ENCODE measurements at places on chromosomes 16 and 17. TPM values are rescaled to one million over a fixed set of nuclear protein-coding genes. Genes with fewer than 3 reads are reported as not detected.

Gene ERAL1
- total RNA-seq: 48.5 TPM

Gene NPW
- 2.0 TPM for total RNA-seq

Gene COX6A2
- not detected for total RNA-seq

Gene KRTAP4-9
- total RNA-seq: not detected

Gene ZNF469
- total RNA-seq: 0.24 TPM

- DNase-seq: no peak
- peaks cover 28% of the 10 kb centered on the region for H3K27me3 ChIP-seq
- no peaks in the 10 kb centered on the region for H3K36me3 ChIP-seq
- no peaks in the 10 kb centered on the region for H3K4me1 ChIP-seq
- no peak overlapping the region for H3K4me3 ChIP-seq
These were observed 233.5 kb downstream of the RBFOX3 start for GRCh38 chr17:79377230-79377786.

DNA sequence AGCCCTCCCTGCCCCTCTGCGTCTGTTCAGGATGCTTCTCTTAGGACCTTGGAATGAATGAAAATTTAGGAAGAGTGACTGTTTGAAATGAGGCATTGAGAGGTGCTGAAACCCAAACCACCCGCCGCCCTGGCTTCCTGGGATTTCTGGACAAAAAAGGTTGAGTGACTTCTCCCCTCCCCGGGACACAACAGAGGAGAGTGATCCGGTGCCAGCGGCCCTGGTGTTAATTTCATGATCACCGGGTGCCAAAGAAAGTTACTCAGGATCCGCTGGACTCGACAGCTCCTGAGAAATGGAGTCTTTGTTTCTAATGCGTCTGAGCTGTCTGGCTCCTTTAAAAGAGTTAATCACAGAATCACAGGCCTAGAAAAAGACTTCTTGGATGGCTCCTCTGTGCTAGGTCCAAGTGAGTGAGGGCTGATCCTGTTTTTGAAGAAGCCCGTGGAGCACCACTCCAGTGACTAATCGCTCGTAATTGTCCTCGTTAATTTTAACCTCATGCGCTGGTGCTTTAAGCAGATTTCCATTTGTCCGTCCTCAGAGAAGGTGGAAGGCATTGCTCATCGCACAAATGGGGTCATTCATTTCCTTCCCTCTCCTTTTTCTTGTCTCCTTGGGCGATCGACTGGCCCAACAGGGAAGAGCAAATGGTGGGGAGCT lies 144.4 kb upstream of the ZFHX3 start:
- no peak overlapping the region for H3K4me3 ChIP-seq
- H3K27ac ChIP-seq: no peak overlapping the region
- DNase-seq: no peak
- H3K27me3 ChIP-seq: no peaks in the 10 kb centered on the region
- H3K4me1 ChIP-seq: no peaks in the 10 kb centered on the region

DNA sequence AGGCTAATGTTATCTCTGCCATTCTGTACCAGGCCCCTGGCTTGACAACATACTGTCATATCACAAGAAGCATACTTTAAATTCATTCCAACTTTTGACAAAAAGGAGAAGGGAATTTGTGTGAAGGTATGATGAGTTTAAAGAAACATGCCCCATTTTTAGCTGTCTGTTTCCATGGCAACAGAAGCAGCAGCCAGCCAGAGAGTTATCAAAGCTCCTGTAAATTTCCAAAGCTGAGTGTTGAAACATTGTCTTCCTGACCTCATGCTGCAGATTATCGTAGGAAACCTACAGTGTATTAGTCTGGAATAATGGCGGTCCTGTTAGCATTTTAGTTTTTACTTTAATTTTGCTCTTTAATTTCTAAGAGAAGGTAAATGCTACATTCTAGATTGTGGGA lies 124.9 kb downstream of the MRTFB start:
- H3K27ac ChIP-seq: no peak overlapping the region
- no peaks in the 10 kb centered on the region for H3K27me3 ChIP-seq
- no peak overlapping the region for H3K4me3 ChIP-seq
- H3K4me1 ChIP-seq: peaks cover 21% of the 10 kb centered on the region
- H3K36me3 ChIP-seq: peaks cover 1% of the 10 kb centered on the region

GRCh38 chr16:56874800-56875199 lies 9.8 kb downstream of the SLC12A3 start:
- DNase-seq: no peak
- H3K4me3 ChIP-seq: no peak overlapping the region
- no peaks in the 10 kb centered on the region for H3K4me1 ChIP-seq
- H3K27ac ChIP-seq: no peak overlapping the region
- H3K36me3 ChIP-seq: no peaks in the 10 kb centered on the region

DNA sequence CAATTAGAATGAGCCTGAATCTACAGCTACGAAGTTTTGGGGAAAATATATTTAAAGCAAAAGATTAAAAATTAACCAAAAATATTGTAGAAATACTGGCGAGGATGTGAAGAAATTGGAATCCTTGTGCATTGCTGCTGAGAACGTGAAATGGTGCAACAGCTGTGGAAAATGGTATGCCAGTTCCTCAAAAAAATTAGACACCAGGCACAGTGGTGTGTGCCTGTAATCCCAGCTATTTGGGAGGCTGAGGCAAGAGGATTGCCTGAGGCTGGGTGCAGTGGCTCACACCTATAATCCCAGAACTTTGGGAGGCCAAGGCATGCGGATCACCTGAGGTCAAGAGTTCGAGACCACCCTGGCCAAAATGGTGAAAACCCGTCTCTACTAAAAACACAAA lies 119.9 kb upstream of the TMEM97 start:
- H3K4me3 ChIP-seq: no peak overlapping the region
- H3K27me3 ChIP-seq: no peaks in the 10 kb centered on the region
- DNase-seq: no peak
- H3K4me1 ChIP-seq: no peaks in the 10 kb centered on the region
- H3K27ac ChIP-seq: no peak overlapping the region

GRCh38 chr17:47291242-47291873 lies 32.4 kb upstream of the EFCAB13 start:
- DNase-seq: no peak
- no peak overlapping the region for H3K27ac ChIP-seq
- no peaks in the 10 kb centered on the region for H3K36me3 ChIP-seq
- H3K4me3 ChIP-seq: no peak overlapping the region
- H3K4me1 ChIP-seq: peaks cover 5% of the 10 kb centered on the region
- no peaks in the 10 kb centered on the region for H3K27me3 ChIP-seq

GRCh38 chr17:44307387-44308186 lies 814 bp upstream of the RUNDC3A start:
- no peak overlapping the region for H3K4me3 ChIP-seq
- peaks cover 1% of the 10 kb centered on the region for H3K36me3 ChIP-seq
- DNase-seq: no peak
- H3K4me1 ChIP-seq: peaks cover 7% of the 10 kb centered on the region
- H3K27me3 ChIP-seq: peaks cover 24% of the 10 kb centered on the region

GRCh38 chr17:79621151-79621943 lies 10.5 kb upstream of the RBFOX3 start:
- no peak overlapping the region for H3K27ac ChIP-seq
- peaks cover 22% of the 10 kb centered on the region for H3K27me3 ChIP-seq
- H3K36me3 ChIP-seq: no peaks in the 10 kb centered on the region
- no peak for DNase-seq
- H3K4me1 ChIP-seq: no peaks in the 10 kb centered on the region

DNA sequence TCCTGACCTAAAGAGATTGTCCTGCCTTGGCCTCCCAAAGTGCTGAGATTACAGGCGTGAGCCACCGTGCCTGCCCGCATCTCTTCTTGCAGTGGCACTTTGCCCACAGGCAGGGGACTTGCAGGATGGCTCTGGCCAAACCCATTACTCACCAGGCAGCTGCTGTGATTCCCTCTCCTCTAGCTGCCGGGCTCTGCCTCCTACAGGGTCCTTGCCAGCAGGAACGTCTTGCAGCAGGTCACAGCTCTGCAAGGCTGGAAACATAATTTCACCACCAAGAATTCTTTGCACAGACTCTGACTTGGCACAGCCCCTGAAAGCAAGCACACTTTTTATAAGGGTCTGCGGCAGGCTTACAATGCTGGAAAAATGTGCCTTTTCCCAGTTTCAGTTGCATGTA lies 20.3 kb downstream of the COX4I1 start:
- no peak for DNase-seq
- H3K4me1 ChIP-seq: peaks cover 5% of the 10 kb centered on the region
- H3K27me3 ChIP-seq: no peaks in the 10 kb centered on the region
- no peak overlapping the region for H3K27ac ChIP-seq

DNA sequence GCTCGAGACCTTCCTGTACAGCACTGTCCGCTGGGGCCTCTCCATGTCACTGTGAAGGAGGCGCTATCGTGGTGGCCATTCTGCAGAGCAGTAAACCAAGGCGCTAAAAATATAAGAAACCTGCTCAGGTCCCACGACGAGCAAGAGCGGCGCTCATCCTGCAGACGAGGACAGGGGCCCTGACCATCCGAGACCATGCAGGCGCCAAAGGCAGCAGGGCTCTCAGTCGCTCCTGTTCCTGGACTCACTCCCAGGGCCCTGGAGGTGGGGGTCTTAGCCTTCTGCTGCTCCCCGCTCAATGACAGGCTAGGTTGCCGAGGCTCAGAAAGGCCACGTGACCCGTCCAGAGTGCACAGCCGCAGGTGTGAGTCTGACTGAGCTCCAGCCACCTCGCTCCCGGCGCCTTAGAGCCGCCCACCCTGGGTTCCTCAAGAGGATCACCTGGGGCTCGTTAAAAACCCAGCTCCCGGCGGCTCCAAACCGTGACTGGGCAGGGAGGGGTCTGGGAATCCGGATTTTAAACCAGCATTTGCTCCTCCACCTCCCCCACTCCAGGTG lies 509 bp upstream of the ATP2C2 start:
- no peak overlapping the region for H3K4me3 ChIP-seq
- H3K27me3 ChIP-seq: peaks cover 38% of the 10 kb centered on the region
- no peak overlapping the region for H3K27ac ChIP-seq
- H3K36me3 ChIP-seq: no peaks in the 10 kb centered on the region

DNA sequence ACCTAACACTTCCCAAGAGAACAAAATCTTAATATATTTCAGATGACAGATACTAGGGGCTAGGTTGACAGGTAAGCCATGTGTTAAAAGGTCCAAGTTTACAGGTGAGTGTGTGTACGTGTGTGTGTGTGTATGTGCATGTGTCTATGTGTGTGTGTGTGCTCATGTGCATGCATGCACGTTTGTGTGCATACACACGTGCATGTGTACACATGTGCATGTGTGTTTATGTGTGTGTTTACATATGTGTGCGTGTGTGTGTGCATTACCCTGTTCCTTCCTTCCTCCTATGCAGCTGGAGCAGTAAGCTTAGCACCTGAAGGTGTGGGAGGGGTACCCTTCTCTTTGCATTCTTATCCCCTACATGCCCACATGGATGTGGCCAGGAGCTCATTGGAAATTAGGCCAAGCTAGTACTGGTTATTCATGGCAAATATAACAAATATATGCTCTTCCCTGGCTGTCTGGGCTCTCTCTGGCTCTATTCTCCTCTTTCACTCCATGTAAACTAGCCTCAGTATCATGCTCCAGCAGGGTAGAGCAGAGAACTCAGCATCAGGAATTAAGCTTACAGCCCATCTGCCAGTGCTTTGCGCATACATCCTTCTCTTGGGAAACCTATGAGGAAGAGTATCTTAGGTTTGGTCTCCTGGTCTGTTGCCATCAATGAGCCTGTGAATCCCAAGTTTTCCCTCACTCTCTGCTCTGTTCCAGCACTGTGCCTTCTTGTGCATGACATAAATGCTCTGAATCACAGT lies 258.0 kb upstream of the MYOCD start:
- no peak overlapping the region for H3K27ac ChIP-seq
- DNase-seq: no peak
- no peaks in the 10 kb centered on the region for H3K27me3 ChIP-seq

- no peaks in the 10 kb centered on the region for H3K4me1 ChIP-seq
- H3K27me3 ChIP-seq: no peaks in the 10 kb centered on the region
- peaks cover 5% of the 10 kb centered on the region for H3K36me3 ChIP-seq
These were observed 50.8 kb downstream of the WWOX start for GRCh38 chr16:78150233-78150632.

- no peak overlapping the region for H3K4me3 ChIP-seq
- no peaks in the 10 kb centered on the region for H3K36me3 ChIP-seq
- no peak overlapping the region for H3K27ac ChIP-seq
- peaks cover 10% of the 10 kb centered on the region for H3K27me3 ChIP-seq
- no peaks in the 10 kb centered on the region for H3K4me1 ChIP-seq
These were observed 48.8 kb downstream of the MYH11 start for GRCh38 chr16:15808071-15808470.
